ENCODE measurements at places on chromosomes 1 and 21.

GRCh38 chr21:30829659-30830058 lies at the start of gene KRTAP7-1:
Gene KRTAP7-1 (minus strand): TSS chr21:30829759. CDS start chr21:30829698, 61 bp downstream.
- DNase-seq, result no peak

- DNase-seq, result peak; percentile 81
Measured at GRCh38 chr1:43206600-43207228, 34.6 kb downstream of the CFAP57 start.

GRCh38 chr1:245988393-245989078 lies 518.5 kb downstream of the SMYD3 start:
- no peak for DNase-seq

DNA sequence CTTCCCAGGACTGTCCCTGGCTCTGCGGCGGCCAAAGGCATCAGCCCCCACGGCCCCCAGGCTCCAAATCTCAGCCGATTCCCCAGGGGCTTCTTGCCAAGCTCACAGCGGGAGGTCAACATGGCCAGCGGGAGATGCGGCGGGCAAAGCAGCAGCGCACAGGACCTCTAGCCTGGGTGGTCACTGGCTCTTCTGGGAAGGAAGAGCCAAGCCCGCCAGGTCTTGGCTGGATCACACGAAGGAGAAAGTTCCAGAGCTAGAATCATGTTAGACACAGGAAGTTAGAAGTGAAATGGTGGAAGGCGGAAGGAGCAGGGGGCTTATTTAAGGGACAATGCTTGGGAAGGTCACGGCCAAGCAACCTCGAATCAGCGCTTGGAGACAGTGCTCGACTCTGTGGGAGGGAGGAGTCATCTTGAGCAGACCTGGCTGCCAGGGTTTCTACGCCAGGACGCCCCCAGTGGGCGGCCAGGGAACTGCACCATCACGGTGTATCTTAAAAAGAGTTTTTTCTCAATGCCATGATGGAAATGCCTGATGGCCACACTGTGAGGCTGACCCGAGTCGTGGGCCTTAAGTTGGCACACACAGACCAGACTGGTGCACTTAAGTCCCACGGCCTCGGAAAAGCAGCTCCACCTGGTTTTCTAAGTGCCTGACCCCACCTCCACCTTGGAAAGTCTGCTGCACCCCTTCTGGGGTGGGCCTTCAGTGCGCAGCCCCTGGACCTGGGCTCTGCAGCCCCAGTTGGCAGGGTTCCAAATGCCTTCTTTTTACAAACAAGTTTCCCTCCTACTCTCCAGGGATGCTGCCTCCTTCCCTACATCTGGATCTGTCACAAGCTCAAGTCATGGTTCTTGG lies 29.3 kb downstream of the SLC66A1 start:
- DNase-seq, result peak; percentile 45

DNA sequence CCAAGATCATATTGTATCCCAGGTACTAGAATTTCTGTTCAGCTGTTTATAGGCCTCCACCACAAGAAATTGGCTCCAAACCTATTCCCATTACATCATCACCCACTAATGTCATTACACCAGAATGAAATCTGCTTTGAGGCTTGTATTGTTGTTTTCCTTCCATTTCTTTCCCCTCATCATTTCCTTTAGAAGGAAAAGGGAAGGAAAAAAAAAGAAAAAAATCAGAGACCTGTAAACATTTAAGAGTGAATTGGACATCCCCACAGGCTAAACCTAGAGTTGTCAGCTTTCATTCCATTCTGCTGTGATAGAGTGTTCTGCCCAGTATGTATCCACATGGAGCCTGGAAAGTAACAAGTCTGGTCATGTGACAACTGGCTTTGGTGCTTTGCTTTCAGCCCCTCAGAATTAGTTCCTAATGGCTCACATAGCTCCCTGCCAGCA lies 44.6 kb downstream of the NFYC start:
- no peak for DNase-seq

GRCh38 chr21:29523646-29524045 lies 224.9 kb downstream of the BACH1 start:
- no peak for DNase-seq

Data from Panc1 (cell line).